ENCODE measurements at places on chromosomes 4 and X.
A peak's percentile ranks its signal among the peaks of the same experiment; 100 is the strongest.

GRCh38 chr4:106953036-106953705 lies 82.9 kb downstream of the DKK2 start:
- no peak overlapping the region for H3K4me3 ChIP-seq
- no peaks in the 10 kb centered on the region for H3K4me1 ChIP-seq
- H3K36me3 ChIP-seq = no peaks in the 10 kb centered on the region
- H3K27ac ChIP-seq = no peak overlapping the region
- DNase-seq = no peak
- no peaks in the 10 kb centered on the region for H3K27me3 ChIP-seq

- H3K4me1 ChIP-seq = no peaks in the 10 kb centered on the region
- DNase-seq = peak; percentile 49
- no peaks in the 10 kb centered on the region for H3K36me3 ChIP-seq
- no peak overlapping the region for H3K27ac ChIP-seq
- no peaks in the 10 kb centered on the region for H3K27me3 ChIP-seq
- no peak overlapping the region for H3K4me3 ChIP-seq
These were observed 213.4 kb upstream of the LNX1 start for GRCh38 chr4:53804719-53805118.

DNA sequence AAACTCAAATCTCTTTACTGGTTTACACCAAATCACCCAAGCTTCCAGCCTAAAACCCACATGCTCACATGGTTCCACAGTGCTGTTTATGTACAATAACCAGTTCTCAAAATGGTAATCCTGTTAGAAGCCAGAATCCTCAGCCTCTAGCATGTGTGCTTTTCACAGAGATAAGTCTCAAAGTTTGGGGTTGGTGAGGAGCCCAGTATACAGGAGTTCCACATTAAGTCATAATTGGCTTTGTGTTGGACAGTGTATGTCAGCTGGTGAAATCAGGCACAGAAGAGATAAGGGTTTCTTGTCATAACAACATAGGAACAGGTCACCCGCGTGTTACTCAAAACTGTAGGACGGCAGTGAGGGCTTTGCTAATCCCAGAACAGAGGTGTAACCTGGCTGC lies at the start of gene TRIML1:
TRIML1 (plus strand) TSS at position 301 of the 400 bp plus-strand sequence. CDS start 118 bp downstream, outside the sequence.
- no peak within 1 kb of the TSS for H3K4me3 ChIP-seq
- H3K36me3 ChIP-seq = no peaks in the 10 kb centered on the region
- no peaks in the 10 kb centered on the region for H3K4me1 ChIP-seq
- H3K27ac ChIP-seq = no peak within 1 kb of the TSS
- DNase-seq = no peak

DNA sequence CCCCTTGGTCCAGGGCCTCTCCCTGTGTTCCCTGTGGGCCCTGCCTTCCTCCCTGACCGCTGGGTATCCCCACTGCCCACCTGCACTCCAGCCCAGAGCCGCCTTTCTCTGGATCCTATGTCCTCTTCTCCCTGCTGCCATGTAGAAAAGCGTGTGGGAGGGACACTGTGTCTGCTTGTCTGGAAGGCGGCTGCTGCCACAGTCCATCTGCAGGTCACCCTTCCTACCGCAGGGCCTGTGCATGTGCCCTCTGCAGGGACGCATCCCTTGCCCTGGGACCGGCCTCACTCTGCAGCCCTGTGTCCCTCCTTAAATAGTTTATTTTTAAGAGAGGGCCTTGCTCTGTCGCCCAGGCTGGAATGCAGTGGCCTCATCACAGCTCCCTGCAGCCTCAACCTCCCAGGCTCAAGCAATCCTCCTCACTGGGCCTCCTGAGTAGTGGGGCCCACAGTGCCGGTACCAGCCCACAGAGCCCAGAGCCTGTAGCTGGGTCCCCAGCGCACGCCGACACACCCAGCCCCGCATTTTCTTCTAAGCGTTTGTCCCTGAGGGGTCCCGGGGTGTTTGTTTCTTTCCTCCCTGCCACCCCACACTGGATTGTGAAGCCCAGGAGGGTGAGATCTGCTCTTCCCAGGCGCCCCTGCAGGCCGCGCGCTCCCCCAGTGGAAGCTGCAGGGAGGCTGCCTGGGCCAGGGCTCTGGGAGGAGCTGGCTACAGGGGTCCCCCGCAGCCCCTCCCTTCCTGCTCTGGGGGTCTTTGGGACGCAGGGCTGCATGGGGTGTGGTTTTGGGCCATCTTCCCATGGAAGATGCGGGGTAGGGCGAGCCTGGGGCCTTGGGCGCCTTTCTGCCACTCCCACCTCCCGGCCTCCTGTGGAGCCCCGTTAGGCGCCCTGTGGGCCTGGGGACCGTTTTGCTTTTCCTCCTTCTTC lies 12.8 kb upstream of the NAT8L start:
- peaks cover 15% of the 10 kb centered on the region for H3K4me1 ChIP-seq
- H3K4me3 ChIP-seq = no peak overlapping the region
- DNase-seq = no peak
- H3K27me3 ChIP-seq = peaks cover 77% of the 10 kb centered on the region
- no peak overlapping the region for H3K27ac ChIP-seq
- H3K36me3 ChIP-seq = no peaks in the 10 kb centered on the region

GRCh38 chr4:112739442-112739841 lies 102.5 kb downstream of the LARP7 start:
- H3K36me3 ChIP-seq = no peaks in the 10 kb centered on the region
- no peaks in the 10 kb centered on the region for H3K27me3 ChIP-seq
- no peaks in the 10 kb centered on the region for H3K4me1 ChIP-seq

DNA sequence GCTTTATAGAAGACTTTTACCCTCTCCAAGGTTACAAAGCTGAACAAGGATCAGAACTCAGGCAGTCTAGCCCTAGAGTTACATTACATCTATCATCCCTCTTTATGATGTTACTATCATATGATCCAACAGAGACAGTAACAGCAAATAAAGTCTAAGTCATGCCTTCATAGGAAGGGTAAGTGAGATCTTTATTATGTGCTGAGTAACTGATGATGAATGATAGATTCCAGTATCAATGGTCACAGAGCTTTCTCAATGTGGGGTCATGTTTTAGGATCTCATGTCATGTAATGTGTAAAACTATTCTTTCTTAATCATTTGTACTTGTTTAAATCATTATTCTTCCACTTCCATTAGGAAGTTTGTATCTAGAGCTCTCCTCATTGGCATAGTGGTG lies 22.8 kb downstream of the ELOVL6 start:
- no peak overlapping the region for H3K27ac ChIP-seq
- H3K36me3 ChIP-seq = peaks cover 47% of the 10 kb centered on the region
- no peaks in the 10 kb centered on the region for H3K27me3 ChIP-seq
- H3K4me1 ChIP-seq = no peaks in the 10 kb centered on the region

GRCh38 chr4:63632858-63633257 lies 776.4 kb downstream of the TECRL start:
- no peaks in the 10 kb centered on the region for H3K36me3 ChIP-seq
- no peaks in the 10 kb centered on the region for H3K27me3 ChIP-seq
- H3K4me3 ChIP-seq = no peak overlapping the region
- no peaks in the 10 kb centered on the region for H3K4me1 ChIP-seq
- H3K27ac ChIP-seq = no peak overlapping the region
